ENCODE measurements at places on chromosomes 16 and 17. TPM values are rescaled to one million over a fixed set of nuclear protein-coding genes. Genes with fewer than 3 reads are reported as not detected.

DNA sequence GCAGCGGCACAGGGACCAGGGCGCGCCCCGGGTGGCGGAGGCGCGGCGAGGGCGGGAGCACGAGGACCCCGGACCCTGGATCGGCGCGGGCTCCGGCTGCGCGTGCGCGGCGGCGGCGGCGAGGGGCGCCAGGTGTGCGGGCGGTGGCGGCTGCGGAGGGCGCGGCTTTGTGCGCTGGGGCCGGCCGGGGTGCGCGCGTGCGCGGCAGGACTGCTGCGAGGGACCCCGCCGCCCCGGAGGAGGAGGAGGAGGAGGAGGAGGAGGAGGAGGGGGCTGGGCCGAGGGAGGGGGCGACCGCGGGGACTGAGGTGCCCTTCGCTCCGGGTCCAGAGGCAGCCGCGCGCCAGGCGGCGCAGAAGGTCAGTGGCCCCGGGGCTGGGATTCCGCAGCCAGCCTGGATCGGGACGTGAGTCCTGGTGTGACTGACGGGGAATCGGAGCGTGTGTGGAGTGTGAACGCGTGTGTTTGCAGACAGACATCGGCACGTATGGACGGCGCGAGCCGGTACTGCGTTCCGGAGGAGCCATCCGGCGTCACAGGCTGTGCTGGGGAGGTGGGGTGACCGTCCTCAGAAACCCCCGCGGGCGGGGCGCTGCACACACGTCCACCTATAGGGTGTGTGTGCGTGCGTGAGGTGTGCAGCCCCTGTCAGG lies 19.5 kb upstream of the RAP1GAP2 start:
- H3K4me3 ChIP-seq, result no peak overlapping the region
- H3K4me1 ChIP-seq, result peaks cover 4% of the 10 kb centered on the region
- H3K27me3 ChIP-seq, result no peaks in the 10 kb centered on the region
- no peak for DNase-seq
- no peak overlapping the region for H3K27ac ChIP-seq

DPEP3 gene
- not detected for total RNA-seq

GRCh38 chr17:10050597-10051101 lies 145.6 kb upstream of the RCVRN start:
- H3K4me1 ChIP-seq, result no peaks in the 10 kb centered on the region
- no peak overlapping the region for H3K4me3 ChIP-seq
- H3K36me3 ChIP-seq, result no peaks in the 10 kb centered on the region
- H3K27ac ChIP-seq, result peak overlapping the region; percentile 50
- H3K27me3 ChIP-seq, result no peaks in the 10 kb centered on the region

DNA sequence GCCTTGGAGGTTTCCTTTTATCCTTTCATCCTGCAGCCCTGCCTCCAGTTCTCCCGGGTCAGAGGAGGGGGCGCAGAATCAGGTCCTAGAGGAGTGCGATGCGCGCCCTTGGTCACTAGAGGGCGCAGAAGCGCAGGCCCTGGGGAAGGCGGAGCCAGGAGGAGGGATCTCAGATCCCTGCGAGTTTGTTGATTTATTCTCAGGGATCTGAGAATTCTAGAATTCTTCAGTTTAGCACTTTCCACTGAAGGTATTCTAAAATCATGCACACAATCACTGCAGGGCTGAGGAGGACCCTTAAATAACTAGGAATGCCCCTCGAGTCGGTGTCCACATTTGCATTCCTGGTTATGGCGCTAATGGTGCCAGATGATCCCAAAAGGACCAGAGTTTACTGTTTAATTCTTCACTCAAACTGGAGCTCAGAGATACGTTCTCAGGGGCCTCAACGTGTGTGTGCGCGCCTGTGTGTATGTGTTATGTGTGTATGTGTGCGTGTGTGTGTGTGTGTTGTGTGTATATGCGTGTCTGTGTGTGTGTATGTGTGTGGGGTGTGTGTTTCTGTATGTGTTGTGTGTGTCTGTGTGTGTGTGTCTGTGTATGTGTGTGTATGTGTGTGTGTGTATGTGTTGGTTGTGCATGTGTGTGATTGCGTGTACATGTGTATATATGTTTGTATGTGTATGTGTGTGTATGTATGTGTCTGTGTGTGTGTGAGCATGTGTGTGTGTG lies 6.9 kb upstream of the ELAC2 start:
- H3K4me3 ChIP-seq, result no peak overlapping the region
- no peak overlapping the region for H3K27ac ChIP-seq
- H3K4me1 ChIP-seq, result no peaks in the 10 kb centered on the region
- DNase-seq, result peak; percentile 63
- no peaks in the 10 kb centered on the region for H3K36me3 ChIP-seq
- no peaks in the 10 kb centered on the region for H3K27me3 ChIP-seq

CCL23 gene
- 42.1 TPM for total RNA-seq

JMJD6 gene
- 14.7 TPM for total RNA-seq

ITGB4 gene
- 100 TPM for total RNA-seq

MYH8 gene
- not detected for total RNA-seq

DNA sequence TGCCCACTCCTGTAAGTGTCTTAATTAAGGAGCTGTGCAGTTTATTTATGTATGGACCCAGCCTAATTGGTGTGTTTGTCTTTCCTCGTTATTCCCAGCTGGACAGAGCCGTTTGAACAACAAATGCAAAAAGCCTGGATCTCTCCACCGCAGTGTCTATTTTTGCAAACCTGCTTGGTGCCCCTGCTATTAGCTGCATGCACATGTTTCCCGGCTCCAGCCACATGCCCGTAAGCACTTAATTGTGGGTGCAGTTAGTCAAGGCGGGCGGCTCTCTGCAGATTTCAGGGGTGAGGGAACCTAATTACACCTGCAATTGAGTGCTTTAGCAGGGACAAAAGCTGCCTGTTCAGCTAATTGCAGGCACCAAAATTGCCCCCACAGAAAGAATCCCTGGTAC lies 74.0 kb upstream of the GSE1 start:
- no peak overlapping the region for H3K4me3 ChIP-seq
- H3K4me1 ChIP-seq, result no peaks in the 10 kb centered on the region

GRCh38 chr16:85605051-85605911 lies 7.8 kb upstream of the GSE1 start:
- H3K27me3 ChIP-seq, result no peaks in the 10 kb centered on the region
- no peaks in the 10 kb centered on the region for H3K36me3 ChIP-seq
- no peak overlapping the region for H3K4me3 ChIP-seq
- peaks cover 23% of the 10 kb centered on the region for H3K4me1 ChIP-seq
- no peak for DNase-seq

- DNase-seq, result no peak
- H3K4me1 ChIP-seq, result no peaks in the 10 kb centered on the region
- H3K36me3 ChIP-seq, result no peaks in the 10 kb centered on the region
- no peak overlapping the region for H3K4me3 ChIP-seq
- H3K27ac ChIP-seq, result no peak overlapping the region
These were observed 53.1 kb downstream of the CMIP start for GRCh38 chr16:81497690-81498089.

- H3K4me1 ChIP-seq, result no peaks in the 10 kb centered on the region
- no peak for DNase-seq
These were observed 34.5 kb upstream of the USP22 start for GRCh38 chr17:21077281-21077680.

- H3K27me3 ChIP-seq, result no peaks in the 10 kb centered on the region
- no peaks in the 10 kb centered on the region for H3K36me3 ChIP-seq
- H3K4me1 ChIP-seq, result peaks cover 18% of the 10 kb centered on the region
- DNase-seq, result no peak
These were observed 2.0 kb downstream of the APRT start for GRCh38 chr16:88809676-88810165.

- H3K4me3 ChIP-seq, result no peak overlapping the region
- H3K4me1 ChIP-seq, result no peaks in the 10 kb centered on the region
- H3K36me3 ChIP-seq, result no peaks in the 10 kb centered on the region
- H3K27ac ChIP-seq, result no peak overlapping the region
- H3K27me3 ChIP-seq, result no peaks in the 10 kb centered on the region
These were observed 27.8 kb downstream of the ENDOV start for GRCh38 chr17:80442764-80443163.

- H3K4me1 ChIP-seq, result no peaks in the 10 kb centered on the region
- no peaks in the 10 kb centered on the region for H3K36me3 ChIP-seq
- H3K4me3 ChIP-seq, result no peak overlapping the region
- no peaks in the 10 kb centered on the region for H3K27me3 ChIP-seq
- no peak for DNase-seq
These were observed 144.2 kb upstream of the CORO6 start for GRCh38 chr17:29766796-29767327.

Measured in uterus (tissue), 4 donors.